Mammary epithelial cell (primary cell): ENCODE measurements at places on chromosomes 16 and 17.

DNA sequence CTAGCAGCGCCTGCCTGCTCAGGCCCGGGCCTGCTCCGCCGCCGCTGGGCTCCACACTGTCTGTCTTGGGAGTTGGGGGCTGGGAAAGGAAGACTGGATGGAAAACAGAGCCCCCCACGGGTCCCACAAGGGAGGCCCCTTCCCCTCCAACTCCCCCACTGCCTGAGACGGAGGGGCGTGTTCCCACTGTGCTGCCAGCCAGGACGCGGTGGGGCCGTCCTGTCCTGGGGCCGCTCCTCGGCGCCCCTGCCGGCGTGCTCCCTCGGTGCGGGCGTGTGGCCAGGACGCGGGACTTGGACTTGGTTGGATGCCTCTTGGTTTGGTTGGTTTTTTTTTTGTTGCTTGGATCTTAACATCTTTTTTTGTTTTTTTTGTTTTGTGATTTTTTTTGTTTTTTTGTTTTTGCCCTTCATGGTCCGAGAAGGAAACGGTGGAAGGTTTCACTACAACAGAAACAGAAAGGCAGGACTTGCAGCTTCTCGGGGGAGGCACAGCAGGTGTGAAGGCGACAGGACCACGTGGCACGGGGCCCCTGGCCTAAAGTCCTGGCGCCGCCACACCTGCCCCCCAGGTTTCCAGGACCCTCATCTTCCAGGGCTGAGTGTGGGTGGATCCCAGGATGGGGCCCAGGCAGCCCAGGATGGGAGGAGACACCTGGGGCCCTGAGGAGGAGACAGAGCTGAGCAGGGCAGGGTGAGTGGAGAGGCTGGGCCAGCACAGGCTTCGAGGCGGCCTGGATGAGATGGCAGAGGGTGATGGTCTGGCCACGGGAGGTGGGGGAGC is 16.0 kb downstream of the ENGASE start:
- no peak for DNase-seq

GRCh38 chr16:84413244-84414004 is 45.1 kb downstream of the ATP2C2 start:
- no peak for DNase-seq

GRCh38 chr17:72419866-72420774 is 299.3 kb downstream of the SOX9 start:
- DNase-seq = no peak

- peak; percentile 51 for DNase-seq
Observed at GRCh38 chr16:19502395-19503131, 19.3 kb downstream of the GDE1 start.

GRCh38 chr16:47311738-47312505 is 148.9 kb downstream of the ITFG1 start:
- peak; percentile 66 for DNase-seq

GRCh38 chr17:72531729-72532128 is 410.9 kb downstream of the SOX9 start:
- DNase-seq = no peak

- DNase-seq = no peak
Observed at GRCh38 chr16:14419817-14420216, 210.2 kb downstream of the PARN start.

GRCh38 chr16:17270683-17271109 is 200.1 kb downstream of the XYLT1 start:
- no peak for DNase-seq

- DNase-seq = no peak
Observed at GRCh38 chr16:62051942-62052341, 15.7 kb upstream of the CDH8 start.

DNA sequence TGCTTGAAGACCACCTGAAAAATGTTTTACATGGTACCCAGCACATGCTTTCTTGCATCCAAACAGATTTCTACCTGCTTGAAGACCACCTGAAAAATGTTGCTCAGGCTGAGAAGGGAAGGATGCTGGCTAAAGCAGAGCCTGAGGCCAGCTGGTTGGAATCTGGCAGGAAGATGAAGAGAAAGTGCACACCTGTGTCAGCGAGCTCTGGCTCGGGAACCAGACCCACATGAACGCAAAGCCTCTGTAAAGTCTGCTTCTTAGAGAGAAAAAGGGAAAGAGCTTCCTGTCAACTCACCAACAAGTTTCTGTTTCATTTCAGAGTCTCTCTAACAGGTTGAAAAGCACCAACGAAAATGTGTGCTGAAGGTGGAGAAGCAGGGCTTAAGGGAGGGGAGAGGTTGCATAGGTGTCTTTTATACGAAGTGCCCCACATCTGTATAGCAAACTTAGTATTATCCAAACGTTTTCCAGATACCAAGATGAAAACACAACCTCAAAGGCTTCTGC is 226.0 kb downstream of the TOX3 start:
- no peak for DNase-seq

- DNase-seq = no peak
Observed at GRCh38 chr17:64537488-64537887, 30.7 kb downstream of the CEP95 start.

DNA sequence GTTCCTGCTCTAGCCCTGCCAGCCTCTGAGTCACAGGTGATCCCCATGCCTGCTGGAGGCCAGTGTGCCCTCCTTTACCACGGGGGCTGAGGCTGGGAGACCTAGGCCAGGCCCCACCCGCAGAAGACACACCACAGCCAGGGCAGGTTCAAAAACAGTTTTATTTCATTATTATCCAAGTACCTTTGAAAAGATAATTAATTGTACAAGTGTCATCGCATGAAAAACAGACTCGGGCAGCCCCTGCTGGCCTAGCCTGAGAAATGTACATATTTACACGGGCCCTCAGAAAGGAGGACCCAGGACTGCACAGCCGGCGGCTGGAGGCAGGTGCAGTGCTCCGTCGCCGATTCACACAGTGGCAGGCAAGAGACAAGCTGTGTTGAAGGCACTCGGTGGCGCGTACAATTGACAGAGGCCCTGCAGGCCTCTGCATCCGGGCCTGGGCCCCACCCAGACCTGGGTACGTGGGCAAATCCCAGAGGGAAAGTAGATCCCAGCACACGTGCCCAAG is 4.4 kb downstream of the PDIA2 start:
- no peak for DNase-seq
